Stimulated activated CD4-positive, alpha-beta T cell treated with anti-CD3 and anti-CD28 coated beads, Interleukin-1b, Interleukin-23, amount 100 ng/mL, for 1 hour (primary cell): ENCODE measurements at places on chromosomes 2 and 18.

DNA sequence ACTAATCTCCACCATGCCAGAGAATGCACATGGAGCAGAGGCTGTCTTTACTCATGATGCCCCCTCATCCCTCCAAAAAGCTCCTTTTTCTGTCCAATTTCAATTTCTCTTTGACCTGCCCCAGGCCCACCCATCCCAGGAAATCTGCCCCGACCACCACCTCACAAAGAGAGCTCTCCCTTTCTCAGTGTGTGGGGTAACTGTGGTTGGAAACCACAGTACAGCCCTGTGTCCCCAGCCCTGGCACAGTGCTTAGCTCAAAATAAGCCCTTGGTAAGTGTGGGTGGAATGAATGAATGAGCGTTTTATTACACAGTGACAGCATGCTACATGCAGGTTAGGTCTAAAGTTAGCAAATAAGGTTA, 43.7 kb upstream of the CAB39 start:
- no peak for DNase-seq

DNA sequence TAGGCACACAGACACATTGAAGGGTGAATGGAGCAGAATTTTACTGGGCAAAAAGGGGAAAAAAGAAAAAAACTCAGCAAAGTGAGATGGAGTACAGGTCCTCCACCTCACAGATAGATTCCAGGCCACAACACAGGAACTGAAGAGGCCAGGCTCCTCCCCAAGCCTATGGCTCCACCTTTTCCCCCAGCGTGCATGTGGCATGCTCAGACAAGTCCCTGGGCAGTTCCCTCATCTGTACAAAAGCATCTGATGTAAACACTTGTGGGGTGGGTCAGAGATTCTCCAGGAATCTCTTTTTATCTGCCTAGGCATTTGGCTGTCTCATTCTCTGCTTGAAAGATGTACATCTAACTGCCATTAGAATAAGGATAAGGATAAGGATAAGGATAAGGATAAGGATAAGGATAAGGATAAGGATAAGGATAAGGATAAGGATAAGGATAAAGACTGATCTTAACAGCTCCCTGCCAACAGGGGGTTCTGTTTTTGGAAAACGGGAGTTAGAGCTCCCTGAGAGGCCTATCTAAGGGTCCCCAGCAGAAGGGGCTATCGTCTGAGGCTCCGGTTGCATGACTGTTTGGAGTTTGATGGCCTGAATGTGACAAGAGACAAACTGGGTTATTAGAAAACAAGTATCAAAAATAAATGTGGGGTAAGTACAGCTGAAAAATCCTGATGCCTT, 17.2 kb upstream of the ASXL3 start:
- DNase-seq, result no peak

DNA sequence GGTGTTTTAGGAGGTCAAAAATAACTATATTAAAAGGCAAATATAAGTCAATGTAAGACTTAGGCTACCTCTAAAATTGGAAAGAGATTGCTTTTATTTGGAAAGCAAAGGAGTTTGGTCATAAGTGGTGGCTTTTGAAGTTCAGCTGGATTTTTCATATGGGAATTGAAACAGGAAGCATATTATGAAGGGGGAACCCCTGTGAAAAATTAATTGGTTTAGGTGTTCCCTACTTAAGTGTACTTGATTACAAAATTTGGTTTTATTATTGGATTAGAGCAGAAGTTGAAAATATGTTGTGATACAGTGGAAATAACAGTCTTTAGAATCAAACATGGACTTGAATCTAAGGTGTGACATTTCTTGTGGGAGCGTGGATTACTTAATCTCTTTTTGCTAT, 121.4 kb upstream of the TTC27 start:
- DNase-seq, result no peak

DNA sequence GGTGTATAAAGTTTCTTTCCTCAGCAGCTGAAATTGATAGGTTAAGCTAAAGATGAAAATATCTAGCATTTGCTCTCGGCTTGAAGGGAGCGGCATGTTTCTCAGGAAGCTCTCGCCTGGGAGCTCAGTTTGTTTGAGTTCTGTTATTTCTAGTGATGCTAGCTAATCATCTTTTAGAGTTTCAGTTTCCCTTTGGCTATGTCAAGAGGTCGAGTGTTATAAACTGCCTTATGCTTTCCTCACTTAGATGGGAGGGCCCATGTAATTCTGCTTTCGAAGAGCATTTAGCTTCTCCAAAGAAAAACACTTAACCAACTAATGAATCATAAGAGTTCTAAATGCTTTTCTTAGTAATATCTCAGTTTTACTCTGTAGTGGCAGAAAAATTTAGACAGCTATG, 33.6 kb downstream of the PLCL1 start:
- no peak for DNase-seq

DNA sequence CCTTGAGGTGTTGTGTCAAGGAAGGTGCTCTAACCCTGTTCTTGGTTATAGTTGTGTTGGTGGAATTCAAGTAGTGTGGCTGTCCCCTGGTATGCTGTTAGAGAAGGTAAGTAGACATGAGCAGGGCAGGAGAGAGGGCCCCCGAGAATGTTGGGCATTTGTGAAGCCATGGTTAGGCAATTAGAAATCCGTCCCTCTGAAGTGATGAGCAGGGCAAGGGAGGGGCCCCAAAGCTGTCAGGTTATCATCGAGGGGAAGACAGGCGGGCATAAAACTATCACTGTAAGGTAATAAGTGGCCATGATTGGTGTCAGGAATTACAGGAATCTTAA, 5.2 kb downstream of the XRCC5 start:
- DNase-seq, result no peak

DNA sequence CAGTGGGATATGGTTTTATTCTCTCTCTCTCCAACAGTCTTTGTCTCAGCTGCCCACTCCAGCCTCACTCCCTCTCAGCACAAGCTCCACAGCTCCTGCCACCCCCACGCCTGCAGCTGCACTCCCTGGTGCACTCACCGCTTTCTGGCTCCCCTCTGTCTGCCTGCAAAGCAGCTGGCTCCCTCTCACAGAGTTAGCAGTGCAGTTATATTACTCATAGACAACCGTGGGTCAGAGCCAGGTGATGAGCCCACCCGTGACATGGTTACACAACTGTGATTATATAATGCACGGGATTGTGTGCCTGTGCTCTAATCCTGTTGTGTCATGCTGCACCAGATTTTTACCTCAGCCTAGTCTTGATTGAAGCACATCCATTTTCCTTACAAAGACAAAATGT, 276.9 kb upstream of the CHAC2 start:
- no peak for DNase-seq

GRCh38 chr18:47149457-47150028, 757 bp downstream of the HDHD2 start:
- no peak for DNase-seq

DNA sequence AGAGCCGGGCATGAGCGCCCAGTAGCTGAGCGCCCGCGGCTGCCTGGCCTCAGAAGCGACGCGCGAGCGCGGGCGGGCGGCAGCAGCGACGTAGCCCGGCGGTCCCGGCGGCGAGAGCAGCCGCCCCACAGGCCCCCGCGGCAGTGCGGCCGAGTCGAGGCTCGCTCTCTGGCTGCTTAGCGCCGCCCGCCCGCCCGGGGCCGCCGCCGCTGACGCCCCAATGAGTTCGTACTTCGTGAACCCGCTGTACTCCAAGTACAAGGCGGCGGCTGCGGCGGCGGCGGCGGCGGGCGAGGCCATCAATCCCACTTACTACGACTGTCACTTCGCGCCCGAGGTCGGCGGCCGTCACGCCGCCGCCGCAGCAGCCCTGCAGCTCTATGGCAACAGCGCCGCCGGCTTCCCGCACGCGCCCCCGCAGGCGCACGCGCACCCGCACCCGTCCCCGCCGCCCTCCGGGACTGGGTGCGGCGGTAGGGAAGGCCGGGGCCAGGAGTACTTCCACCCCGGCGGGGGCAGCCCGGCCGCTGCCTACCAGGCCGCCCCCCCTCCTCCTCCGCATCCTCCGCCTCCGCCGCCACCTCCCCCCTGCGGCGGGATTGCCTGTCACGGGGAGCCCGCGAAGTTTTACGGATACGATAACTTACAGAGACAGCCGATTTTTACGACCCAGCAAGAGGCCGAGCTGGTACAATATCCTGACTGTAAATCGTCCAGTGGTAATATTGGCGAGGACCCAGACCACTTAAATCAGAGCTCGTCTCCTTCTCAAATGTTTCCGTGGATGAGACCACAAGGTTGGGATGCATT, 847 bp downstream of the HOXD8 start:
- DNase-seq, result no peak

- no peak for DNase-seq
Observed at GRCh38 chr2:40396124-40396523, 55.8 kb downstream of the SLC8A1 start.

- DNase-seq, result no peak
Observed at GRCh38 chr2:75545387-75545786, 15.4 kb downstream of the EVA1A start.

- DNase-seq, result no peak
Observed at GRCh38 chr2:60958361-60958760, 59.2 kb upstream of the PEX13 start.
